NCI-H187 (cell line): ENCODE measurements at places on chromosomes 5 and 9.

GRCh38 chr5:88519066-88519465 lies 250.4 kb upstream of the TMEM161B start:
- no peak for DNase-seq

DNA sequence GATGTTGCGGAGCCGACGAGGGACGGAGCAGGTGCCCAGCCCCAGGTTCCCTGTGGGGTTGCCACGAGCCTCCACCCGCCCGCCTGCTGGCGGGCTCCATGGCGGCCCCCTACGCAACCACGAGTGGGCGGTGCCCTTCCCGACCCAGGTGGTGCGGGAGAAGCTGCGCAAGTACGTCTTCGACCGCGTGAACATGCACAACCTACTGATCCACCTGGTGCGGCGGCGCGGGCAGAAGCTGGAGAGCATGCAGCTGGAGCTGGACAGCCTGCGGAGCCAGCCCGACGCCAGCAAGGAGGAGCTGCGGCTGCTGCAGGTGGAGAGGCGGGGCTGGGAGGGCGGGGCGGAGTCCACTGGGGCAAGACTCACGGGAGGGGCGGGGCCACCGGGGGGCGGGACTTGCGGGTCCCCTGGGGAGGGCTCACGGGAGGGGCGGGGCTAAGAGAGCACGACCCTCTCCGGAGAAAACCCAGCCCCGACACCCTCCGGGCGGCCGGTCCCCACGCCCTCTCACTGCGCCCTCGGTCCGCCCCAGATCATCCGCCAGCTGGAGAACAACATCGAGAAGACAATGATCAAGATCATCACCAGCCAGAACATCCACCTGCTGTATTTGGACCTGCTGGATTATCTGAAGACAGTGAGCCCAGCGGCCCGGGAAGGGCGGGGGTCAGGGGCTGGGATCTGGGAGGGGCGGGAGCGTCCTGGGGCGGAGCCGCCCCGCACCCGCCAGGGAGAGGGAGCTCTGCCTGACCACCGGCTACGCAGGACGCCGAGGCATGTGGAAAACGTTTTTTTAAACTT lies 3.9 kb downstream of the CCDC183 start:
- DNase-seq: peak; percentile 64

GRCh38 chr5:9335269-9335668 lies 210.6 kb downstream of the SEMA5A start:
- no peak for DNase-seq

DNA sequence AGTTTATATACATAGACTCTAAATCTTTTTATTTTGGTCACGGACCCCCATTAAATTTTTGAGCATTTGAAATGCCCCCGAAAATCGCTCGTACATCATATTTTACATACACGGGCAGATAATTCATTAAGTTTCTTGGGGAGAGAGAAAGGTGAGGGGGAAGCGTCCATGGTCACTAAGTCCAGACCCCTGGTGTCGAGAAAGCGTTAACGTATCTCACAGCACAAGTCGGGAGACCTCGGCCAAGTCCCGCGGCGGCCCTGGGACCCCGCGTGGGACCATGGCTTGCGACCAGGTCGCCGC lies 794 bp downstream of the PTBP3 start:
- DNase-seq: no peak

GRCh38 chr5:14302330-14302729 lies 159.2 kb downstream of the TRIO start:
- DNase-seq: no peak

DNA sequence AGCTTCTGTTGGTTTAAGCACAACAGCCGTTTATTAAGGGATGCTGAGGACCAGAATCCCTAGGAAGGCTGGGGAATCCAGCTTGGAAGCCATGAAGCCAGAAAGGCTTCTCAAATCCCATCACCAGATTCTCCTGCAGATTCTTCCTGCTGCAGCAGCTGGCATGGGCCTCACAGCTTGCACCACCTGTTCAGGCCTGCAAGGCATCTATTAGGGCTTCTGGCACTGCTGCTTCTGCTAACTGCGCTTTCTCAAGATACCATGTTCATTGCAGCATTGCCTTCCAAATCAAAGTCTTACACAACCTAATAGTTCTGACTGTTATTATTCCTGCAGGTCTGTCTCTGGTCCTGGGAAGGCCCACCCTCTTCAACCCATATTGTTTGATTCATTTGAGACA lies 51.2 kb upstream of the ZNF366 start:
- no peak for DNase-seq

GRCh38 chr9:119179701-119180100 lies 189.5 kb downstream of the BRINP1 start:
- no peak for DNase-seq

DNA sequence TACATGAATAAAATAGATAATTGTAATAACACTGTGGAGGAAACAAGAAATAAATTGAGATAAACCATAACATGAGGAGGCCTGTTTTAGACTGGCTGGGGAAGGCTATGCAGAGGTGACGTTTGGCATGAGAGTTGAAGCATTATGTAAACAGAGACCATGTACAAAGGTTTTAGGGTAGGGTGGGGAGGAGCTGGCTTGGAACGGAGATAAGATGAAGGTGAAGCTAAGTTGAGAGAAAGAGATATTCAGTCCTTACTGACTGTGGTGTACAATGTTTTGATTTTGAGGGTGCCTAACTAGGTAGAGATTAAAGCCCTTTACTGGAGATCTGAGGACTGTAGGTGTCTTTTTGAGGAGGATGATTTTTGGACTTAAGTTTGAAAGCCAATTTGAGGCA lies 17.8 kb downstream of the MAN2A1 start:
- no peak for DNase-seq
